ENCODE measurements at places on chromosomes 6 and 20.

DNA sequence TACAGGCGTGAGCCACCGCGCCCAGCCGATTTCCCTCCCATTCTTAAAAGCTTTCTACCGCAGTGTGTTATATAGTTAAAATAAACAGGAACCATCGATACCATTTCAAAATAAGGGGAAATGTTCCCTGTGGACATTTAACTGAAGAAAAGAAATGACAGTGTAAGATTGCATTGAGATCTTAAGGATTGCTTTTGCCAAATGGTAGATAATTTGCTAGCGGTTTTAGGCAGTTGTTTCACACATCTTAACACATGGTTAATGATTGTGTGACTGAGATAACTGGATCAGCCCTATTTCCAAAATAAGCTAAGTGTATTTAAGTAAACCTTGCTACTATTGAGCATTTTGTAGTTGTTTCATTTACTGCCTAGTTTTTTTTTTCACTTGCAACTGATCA, 15.6 kb downstream of the STX16 start:
- DNase-seq, result no peak

DNA sequence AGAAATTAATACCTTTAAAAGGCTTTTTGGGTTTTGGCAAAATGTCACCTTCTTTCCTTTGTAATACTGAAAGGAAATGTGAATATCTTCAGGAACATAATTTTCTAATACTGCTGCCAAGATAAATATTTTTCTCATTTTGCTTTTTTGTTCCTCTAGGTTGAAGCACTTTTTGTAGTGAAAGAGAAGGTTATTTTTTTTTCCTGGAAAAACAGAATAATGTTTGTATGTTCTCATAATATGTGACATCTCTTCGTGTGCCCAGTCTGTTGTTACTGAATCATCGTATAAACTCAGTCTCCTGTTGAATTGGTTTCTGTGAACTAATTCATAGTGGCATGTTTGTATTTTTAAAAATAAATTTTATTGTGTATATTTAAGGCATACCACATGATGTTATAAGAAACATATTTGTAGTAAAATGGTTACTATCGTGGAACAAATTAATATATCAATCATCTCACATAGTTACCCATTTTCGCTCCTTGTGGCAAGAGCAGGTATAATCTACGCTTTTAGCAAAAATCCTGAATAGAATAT, 74.4 kb downstream of the SH3BGRL2 start:
- DNase-seq, result no peak

- no peak for DNase-seq
Observed at GRCh38 chr20:44856856-44857448, 28.6 kb upstream of the YWHAB start.

DNA sequence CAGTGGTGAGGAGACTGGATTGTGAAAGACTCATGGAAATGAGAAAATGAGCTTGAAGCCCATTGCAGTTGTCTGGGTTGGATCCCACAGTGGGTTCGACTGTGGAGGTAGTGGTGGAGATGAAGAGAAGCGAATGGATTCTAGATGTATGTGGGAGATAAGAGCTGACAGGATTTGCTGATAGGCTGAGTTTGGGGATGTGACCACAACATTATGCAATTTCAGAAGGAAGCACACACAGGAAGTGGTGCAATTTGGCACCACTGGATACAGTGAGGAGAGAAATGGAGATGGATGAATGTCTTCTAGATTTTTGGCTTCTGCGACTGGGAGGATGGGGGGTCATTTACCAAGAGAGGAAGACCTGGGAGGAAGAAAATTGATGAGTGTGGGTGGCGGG, 64.4 kb upstream of the MAFB start:
- no peak for DNase-seq

GRCh38 chr6:48986845-48987244, 476.2 kb downstream of the MMUT start:
- no peak for DNase-seq

GRCh38 chr6:46039646-46040045, 24.0 kb upstream of the CLIC5 start:
- DNase-seq, result no peak

GRCh38 chr6:134774201-134774638, 175.7 kb downstream of the ALDH8A1 start:
- DNase-seq, result no peak

DNA sequence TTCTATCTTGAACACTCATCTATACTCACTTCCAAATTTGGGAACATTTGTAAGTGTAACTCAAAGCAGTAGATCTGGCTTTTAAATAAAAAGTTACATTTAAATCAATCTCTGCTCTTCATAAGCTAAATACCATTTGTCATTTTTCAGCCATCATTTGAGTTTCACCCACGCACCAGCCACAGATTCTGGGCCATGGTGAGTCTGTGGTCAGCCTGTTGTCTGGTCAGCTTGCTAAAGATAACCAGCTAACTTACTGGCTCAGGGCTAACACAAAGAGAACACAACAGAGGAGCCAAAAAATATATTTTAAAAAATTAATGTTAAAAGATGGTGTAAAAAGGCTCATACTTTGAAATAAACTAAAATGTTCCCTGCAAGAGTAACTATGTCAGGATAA, 181.3 kb downstream of the KIF6 start:
- no peak for DNase-seq

DNA sequence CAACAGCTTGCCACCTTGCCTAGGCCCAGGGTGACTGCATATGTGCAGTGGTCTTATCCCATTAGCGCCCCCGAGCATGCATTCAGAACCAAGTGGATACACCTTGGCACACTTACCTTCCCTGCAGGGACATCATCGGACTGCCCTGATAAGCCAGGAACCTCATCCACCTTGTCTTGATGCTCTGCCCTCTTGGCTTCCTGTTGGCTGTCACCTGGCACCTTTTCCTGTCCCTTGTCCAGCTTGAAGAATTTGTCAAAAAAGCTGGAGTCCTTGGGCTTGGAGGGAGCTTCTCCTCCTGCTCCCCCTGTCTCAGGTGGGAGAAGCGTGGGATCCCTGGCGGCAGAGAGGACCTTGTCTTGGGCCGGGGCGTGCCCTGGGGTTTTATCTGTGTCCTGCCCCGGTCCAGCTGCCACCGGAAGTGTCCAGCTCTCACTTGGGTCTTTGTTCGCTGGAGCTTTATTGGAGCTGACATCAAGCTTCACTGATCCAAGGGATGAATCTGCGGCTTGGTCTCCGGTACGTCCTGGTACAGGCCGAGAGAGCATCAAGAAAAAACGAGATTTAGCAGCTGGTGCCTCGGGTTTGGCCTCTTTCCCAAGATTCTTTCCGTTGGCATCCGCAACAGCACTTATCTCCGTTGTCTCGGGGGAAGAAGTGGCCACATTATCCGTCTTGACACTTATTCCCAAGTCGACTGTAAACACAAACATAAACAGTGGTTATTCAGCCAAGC, 42.0 kb downstream of the BCAS1 start:
- no peak for DNase-seq

DNA sequence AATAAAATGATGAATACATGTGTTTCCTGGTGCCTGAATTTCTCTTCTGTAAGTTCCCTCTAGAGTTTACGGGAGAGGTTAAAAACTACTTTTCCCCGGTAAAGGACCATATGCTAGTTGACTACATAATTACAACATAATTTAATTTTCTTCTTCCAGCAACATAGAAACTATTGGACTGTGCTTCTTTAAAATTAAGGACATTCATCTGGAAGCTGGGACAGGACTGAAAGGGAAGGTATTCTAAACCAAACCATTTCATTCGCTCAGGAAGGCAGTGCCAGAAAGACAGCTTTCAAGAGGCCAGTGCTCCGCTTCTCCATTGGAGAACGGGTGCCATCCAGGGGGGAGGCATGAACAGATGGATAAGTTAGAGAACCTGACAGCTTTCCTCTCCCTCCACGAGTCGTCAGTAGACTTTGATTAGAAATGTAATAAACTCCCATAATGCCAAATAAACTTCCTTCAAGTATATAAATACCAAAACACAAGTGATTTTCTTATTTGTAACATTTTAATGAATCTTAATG, 458.0 kb upstream of the SOX4 start:
- DNase-seq, result no peak

DNA sequence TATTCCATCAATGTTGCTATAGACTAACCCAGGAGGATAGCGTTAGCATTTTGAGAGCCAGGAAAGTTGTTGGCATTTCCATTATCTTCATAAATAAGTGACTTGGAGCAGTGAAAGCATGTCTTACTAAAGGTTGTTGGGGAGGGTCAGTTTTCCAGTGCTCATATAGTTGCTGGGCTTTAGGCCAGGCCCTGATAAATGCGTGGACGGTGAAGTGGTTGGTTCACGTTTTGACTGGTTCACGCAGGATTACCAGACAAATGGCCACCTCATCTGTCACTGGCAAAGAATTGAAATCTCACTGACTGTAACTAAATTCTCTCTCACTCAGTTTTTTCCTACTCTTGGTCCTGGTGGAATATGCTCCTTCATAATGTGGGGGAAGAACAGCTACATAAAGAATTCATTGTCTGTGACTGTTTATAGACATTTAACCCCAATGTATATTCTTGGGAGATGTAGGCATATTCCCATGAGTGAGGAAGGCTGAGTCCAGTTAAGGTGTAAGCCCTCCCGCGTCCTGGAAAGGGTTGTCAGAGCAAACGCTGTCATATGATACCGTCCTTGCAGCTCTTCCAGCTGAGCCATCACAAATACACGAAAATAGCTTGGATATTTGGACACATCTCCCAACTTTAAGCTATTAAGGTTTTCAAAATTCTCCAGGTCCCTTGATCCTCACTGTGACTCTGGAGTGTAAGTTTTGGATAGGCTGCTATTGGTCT, 27.8 kb downstream of the LRRC1 start:
- no peak for DNase-seq

DNA sequence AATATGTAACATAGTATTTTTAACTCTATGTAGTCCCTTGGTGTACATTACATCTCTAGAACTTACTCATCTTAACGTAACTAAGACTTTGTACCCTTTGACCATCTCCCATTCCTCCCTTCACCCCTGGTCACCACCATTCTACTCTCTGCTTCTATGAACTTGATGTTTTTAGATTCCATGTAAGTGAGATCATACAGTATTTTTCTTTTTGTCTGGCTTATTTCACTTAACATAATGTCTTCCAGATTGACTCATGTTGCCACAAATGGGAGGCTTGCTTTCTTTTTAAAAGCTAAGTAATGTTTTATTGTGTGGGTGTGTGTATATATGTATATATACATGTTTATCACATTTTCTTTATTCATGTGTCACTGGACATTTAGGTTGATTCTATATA, 55.8 kb downstream of the TMEM200A start:
- no peak for DNase-seq

- DNase-seq, result no peak
Observed at GRCh38 chr6:134809130-134809529, 140.8 kb downstream of the ALDH8A1 start.

DNA sequence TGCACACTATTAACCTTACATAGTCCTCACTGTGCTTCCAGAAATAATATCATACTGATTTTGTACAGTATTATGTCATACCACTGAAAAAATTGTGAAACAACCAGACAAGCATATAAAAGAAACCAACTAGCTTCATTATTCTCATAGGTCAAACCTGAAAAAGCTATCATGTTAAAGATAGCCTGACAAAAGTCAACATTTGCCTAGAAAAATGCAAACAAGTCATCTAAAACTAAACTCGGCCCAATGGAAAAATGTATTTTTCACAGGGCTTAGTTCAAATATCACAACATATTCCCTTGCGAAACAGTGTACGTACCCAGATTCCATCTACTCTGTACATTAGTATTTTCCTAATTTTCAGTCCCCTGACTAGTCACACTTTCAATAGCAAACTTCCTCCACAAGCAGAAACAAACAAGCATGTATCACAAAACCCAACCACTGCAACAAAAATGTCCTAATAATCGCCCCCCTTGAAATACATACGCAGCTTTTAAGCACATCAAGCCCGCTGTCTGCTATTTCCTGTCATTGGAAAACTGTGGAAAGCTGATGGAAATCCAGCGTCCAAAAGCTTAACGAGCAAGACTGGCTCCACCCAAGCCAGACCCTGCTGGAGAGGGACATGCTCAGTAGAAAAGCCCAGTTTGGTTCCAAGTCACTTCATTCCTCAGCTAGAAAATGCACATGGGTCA, 93.1 kb downstream of the EPB41L2 start:
- no peak for DNase-seq

- DNase-seq, result no peak
Observed at GRCh38 chr20:51121901-51122412, 99.0 kb upstream of the KCNG1 start.
